Frontal cortex (tissue), 4 donors: ENCODE measurements at places on chromosomes 4 and X. TPM values are rescaled to one million over a fixed set of nuclear protein-coding genes. Genes with fewer than 3 reads are reported as not detected.

The LIMCH1 gene
- 140 TPM for total RNA-seq

The SFRP2 gene
- 0.82 TPM for total RNA-seq

The HSFX4 gene
- not detected for total RNA-seq

The SMAD1 gene
- 22.8 TPM for total RNA-seq

The ADH7 gene
- total RNA-seq: not detected

GRCh38 chrX:21738950-21739287 lies 19.0 kb downstream of the SMPX start:
- DNase-seq: no peak

DNA sequence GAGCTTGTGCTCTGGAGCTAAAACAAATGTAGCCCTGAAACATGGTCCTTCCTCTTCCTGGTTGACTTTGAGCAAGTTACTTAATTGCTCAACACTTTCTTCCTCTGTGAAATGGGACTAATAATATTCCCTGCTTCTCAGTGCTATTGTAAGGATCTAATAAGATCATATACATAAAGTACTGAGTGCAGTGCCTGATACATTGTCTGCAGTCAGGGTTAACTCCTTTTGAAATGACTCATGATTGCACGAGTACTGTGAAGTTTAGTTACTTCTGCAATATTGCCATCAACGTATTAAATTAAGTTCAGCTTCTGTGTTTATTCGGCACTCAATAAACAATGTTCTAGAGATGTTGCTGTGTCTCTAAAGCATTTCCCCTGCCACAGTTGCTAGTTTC lies 91.8 kb upstream of the HPRT1 start:
- DNase-seq: no peak
